ENCODE measurements at places on chromosomes 1 and 21.

- DNase-seq, result no peak
Observed at GRCh38 chr1:225448146-225448805, 20.4 kb upstream of the LBR start.

- DNase-seq, result no peak
Observed at GRCh38 chr1:201482755-201483154, 13.8 kb upstream of the PHLDA3 start.

DNA sequence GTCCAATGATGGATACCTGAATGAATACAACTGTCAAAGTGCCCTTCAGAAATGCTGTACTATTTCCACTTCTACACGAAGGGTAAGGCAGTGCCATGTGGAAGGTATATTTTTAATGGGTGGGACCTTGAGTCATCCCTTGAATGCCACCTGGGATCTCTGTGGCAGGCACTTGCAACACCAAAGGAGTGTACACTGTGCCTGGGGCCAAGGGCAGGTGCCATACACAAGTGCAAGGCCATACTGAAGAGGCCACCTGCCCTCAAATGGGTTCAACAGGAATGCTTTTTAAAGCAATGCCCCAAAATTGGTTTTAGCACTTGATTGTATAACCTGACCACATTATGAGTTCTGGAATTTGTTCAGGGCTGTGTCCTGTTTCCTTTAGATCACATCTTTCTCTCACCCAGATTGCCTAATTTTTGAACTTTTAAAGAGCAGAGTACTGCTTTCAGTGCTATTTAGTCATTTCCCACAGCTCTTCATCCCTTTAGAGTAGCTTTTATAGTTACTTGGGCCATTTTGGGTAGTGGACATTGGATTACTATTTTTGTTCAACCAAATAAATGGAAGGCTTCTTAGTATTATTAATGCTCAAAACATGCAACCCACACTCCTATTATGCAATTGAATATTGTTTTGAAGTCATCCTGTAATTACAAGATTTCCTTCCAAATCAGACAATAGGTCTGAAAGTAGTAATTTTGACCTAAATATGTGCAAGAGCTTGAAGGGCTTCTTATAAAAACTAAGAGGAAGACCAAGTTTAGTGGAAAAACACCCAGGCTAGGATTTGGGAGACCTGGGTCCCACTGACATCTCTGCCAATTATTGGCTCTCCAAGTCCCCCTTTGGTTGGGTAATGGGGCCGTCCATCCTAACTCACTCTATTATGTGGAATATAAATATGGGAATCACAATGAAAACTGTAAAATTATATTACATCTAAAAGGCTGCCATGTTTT, 57.2 kb downstream of the LEPR start:
- no peak for DNase-seq

DNA sequence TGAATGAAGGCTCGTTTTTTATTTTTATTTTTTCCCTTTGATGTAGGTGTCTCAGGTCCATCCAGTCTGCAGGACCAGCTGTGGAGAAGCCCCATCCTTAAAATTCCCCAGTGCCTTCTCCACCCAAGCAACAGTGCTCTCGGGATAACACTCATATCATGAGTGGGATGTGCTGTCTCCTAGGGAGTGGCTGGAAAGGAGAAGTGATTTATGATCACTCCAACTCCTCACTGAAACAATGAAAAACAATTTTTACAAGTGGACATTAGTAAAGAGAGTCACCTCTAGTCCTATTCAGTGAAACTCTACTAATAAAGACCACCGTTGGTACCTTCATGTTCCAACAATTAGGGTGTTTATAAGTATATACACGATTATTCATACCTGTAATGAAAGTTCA, 3.5 kb downstream of the STUM start:
- DNase-seq, result no peak

DNA sequence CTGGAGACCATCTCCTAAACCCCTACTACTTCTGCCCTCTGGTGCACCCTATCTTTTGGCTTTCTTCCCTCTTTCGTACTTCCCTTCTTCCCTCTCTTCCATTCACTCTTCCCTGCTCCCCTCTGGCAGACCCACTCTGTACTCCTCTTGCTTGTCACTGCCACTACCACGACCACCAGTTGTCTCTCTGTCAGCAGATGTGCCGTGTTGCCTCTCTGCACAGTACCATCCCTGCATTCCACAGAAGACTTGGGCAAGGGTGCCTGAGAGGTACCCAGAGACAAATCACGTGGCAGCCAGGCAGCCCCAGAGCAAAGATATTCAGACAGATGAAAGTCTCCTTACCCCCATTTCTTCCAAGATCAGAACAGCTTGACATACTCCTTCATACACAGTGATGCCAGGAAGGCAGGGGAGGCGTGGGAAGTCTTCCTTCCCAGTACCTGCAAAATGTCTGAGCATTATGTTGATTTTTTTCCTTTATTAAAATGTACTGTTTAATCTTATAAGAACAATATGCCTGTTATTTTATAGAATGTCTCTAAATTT, 15.0 kb downstream of the CAMSAP2 start:
- DNase-seq, result no peak

- DNase-seq, result no peak
Observed at GRCh38 chr1:54273092-54273794, 73.3 kb downstream of the MRPL37 start.

DNA sequence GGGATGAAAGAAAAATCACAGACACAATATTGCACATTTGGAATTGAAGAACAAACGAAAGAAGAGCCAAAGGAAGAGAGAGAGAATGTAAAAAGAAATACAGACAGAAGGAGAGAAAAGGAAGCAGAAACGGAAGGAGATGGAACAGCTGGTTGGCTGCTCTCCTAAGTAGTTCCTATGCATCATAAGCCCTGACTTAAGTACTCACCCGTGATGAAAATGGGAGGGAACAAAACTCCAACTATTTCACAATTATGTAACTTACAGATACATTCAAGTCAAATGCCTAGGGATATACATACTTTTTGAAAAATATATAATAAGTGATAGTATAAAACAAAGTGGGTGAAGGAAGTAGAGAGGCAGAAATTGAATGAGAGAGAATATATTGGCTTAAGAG, 88.5 kb downstream of the TTLL7 start:
- DNase-seq, result no peak

GRCh38 chr1:246930830-246931548, 759 bp downstream of the AHCTF1 start:
- peak; percentile 37 for DNase-seq

DNA sequence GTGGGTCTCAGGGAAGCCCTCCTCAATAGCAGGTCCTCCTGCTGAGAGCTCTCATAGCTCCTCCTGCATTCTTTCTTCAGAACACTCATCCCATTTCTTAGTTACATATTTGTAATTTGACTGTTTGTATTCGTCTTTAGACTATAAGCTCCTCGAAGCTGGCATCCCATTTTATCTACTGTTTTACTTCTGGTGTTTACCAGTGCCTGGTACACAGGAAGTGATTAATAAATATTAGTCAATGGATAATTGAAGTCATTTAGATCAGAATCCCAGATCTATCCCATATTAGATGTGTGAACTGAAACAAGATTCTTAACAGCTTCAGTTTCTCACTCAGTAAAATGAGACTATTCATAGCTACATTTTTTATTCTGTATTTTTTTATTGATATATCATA, 88.7 kb downstream of the PLPP3 start:
- DNase-seq, result no peak

DNA sequence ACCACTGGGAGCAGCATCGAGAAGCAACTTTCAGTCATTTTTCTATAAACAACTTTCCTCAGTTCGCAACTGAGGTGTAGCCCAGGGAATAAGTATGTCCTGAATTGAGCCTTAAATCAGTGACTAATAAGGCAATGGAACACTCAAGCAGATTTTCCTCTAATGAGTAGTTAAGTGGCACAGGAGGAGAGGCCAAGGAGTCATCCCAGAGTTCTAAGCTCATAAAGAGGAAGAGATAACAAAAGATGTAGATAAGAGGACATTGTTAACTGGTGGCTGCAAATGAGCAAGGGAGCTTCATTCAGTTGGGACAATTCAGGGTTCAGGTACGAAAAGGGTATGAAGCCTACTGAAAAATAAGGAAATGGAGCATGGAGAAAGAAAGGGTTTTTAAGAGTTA, 64.5 kb downstream of the LRRC40 start:
- no peak for DNase-seq

DNA sequence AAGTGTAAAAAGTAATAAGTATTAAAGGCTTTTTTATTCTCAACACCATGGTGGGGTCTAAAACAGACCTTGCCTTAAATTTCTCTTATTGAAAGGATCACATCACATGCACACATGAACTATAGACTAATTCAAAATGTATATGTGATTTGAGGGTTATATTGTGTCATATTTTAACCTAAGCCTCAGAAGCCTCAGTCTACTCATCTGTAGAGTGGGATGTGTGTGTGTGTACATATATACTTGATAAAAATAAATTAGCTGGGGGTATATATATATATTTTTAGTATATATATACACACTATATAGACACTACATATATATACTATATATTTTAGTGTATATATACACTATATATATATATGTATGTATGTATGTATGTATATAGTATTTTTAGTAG, 58.8 kb downstream of the KCTD3 start:
- DNase-seq, result no peak

- no peak for DNase-seq
Observed at GRCh38 chr1:84693005-84693404, 2.7 kb upstream of the SSX2IP start.

GRCh38 chr1:29385966-29386365, 149.6 kb downstream of the PTPRU start:
- DNase-seq, result no peak

- no peak for DNase-seq
Observed at GRCh38 chr1:240284656-240285414, 193.2 kb downstream of the FMN2 start.

DNA sequence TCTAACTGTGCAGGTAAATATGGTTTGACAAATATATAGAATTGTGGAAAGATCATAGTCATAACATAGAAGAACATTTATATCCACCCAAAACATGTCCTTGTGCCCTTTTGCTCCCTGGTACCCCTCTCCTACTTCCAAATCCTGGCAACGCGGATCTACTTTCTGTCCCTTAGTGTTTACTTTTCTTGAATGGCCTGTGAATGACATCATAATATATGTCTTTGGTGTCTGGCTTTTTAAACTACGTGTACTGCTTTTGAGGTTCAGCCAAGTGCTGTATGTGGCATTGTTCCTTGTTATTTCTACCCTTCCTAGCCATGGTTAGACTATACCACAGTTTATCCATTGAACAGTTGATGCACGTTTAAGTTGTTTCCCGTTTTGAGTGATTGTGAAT, 155.6 kb downstream of the SDCCAG8 start:
- DNase-seq, result no peak

DNA sequence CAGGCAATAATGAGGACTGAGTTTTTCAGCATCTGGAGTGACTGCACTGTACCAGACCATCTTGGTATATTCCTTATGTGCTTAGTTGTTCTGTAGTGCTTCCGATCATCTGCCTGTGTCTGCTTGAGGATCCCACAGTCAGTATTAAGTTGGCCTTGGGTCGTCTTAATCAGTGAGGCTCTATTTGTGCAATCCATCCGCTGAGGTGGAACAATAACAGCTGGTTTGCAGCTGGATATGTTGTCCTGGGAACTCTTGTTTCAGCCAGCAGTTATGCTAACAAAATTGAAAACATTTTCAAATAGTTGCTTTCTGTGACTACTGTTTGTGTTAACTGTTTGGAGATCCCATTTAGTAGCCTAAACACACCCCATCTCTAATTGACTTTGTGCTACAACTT, 73.7 kb downstream of the LAMC1 start:
- no peak for DNase-seq

DNA sequence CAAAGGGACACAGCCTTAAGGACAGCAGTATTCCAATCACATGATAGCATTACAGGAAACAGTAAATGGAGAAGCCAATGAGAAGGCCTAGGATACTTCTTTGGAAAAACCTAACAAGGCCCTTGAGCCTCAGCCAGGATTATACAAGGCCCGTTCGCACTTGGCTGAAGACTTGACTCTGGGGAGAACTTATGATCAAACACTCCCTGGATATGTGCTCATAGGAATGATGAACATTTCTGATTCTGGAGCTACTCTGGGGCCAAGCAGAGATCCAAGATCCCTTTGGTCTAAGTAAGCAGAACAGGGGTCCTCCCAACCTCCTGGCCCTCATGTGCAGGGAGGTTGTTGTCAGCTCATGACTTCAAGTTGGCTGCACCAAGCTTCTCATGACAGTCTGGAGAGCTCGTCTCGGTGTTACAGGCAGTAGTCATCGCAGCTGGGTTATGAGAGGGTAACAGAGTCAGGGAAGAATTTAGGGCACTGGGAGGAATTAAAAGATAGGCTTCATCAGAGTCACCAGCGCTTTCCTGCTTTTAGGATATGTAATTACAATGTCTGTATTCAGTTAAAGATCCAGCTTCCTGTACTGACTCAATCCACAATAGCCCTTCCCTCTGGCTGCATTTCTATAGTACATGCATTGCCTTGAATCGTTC, 92.5 kb upstream of the IRF2BP2 start:
- no peak for DNase-seq

DNA sequence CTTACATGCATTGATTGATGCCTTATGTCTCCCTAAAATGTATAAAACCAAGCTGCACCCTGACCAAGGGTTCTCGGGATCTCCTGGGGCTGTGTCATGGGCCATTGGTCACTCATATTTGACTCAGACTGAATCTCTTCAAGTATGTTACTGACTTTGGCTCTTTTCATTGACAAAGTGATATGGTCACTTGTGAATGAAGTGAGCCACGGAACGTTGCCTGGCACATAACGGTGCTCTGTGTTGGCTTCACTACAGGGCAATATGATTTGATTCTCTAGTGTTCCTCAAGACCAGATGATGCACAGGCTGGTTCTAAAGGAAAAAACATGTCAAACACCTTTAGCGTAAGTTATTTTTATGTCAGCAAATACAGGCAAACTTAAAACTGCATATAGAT, 11.4 kb upstream of the IL10RB start:
- DNase-seq, result no peak

DNA sequence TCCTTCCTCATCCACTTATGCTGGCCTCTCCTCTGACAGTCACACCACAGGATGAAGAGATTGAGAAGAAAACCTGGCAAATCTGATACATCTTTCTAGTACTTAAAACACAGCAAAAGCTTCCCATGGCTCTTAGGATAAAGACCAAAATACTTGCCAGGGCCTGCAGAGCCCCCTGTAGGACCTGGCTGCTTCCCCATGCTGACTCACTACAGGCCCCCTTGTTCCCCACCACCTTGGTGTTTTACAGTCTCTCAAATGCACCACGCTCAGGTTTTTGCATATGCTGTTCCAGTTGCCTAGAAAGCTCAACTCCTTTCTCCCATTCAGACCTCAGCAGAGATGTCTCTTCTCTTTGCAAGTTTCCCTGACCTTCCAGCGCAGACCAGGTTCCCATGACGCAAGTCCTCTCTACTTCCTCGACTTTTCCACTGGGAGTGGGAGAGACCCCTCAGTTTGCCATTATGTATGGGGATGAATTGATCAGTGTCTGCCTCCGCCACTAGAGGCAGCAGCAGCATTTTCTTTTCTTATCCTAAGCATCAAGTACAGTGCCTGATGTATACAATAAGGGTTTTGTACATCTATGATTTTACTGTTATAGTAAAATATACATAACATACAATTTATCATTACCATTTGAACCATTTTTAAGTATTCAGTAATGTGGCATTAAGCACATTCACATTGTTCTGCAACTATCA, 113.8 kb upstream of the C8B start:
- no peak for DNase-seq

GRCh38 chr1:96388421-96389310, 332.9 kb upstream of the PTBP2 start:
- DNase-seq, result no peak

Data from activated T-cell treated with anti-CD3 and anti-CD28 coated beads for 48 hours (primary cell).